ENCODE measurements at places on chromosomes 16 and 17. TPM values are rescaled to one million over a fixed set of nuclear protein-coding genes. Genes with fewer than 3 reads are reported as not detected.

ZNF385C gene
- not detected for total RNA-seq

CA5A gene
- total RNA-seq = not detected

CDH11 gene
- 931 TPM for total RNA-seq

NPIPB8 gene
- not detected for total RNA-seq

KRT36 gene
- not detected for total RNA-seq

PPP1R27 gene
- not detected for total RNA-seq

KRTAP4-1 gene
- not detected for total RNA-seq

UMOD gene
- not detected for total RNA-seq

CPPED1 gene
- 38.4 TPM for total RNA-seq

RNF157 gene
- total RNA-seq = 4.0 TPM

IRF8 gene
- total RNA-seq = not detected

DNA sequence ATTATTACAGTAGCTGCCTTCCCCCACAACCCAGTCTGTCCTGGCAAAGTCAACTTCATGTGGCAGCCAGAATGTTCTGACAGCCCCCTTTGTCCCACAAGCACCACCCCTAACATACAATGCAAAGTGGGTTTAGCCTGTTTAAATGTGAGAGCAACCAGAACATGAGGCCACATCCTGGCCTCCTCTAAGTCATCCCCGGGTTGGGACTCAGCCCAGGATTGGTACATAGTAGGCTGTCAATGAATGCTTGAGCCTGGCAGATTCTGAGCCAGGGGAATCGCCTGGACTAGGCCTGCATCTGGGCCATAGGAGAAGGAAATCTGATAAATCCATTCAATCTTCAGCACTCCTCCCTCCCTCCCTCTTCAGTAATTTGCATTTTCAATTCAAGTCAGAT, 4.3 kb upstream of the ITGA3 start:
- peak; percentile 43 for DNase-seq

DNA sequence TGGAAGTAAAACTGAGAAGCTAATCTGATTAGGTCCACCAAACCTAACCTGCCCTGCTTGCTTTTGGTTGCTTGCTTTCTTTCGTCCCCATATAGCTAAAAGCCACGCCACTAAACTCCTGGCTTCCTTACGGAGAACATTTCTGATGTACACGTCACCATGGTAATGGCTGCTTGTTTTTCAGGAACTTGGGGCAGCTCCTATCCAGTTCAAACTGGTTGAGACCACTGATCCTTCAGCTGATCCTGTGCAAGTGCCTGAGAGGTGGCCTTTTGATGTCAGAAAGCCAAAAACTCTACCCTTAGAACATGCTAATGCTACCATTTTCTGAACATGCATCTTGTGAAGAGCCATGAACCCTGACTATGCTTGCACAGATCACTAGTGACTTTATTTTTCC, 14.4 kb upstream of the DHRS7C start:
- no peak for DNase-seq

DNA sequence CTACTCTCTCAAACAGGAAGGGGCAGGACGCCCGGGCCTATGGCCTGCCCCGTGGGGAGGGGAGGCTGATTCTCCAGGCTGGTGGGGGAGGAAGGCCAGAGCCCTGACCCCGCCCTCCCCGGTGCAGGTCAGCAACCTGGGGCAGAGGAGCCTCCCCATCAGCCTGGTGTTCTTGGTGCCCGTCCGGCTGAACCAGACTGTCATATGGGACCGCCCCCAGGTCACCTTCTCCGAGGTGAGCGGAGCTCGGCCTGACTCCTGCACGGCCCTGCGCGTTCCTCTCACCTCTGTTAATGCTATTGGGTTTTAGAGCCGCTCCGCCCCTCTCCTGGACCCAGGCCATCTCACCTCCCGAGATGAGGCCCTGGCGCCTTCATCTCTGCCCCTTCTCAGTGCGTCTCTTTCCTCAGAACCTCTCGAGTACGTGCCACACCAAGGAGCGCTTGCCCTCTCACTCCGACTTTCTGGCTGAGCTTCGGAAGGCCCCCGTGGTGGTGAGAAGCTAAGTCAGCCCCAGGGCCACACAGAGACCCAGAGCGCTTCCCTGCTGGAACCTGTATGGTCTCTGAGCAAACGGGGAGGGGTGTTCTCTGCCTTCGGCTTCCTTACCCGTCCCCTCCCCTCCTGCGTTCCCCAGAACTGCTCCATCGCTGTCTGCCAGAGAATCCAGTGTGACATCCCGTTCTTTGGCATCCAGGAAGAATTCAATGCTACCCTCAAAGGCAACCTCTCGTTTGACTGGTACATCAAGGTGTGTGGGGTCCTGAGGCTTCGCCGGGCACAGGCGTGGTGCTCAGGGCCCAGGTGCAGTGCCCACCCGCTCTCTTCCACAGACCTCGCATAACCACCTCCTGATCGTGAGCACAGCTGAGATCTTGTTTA, 25.1 kb upstream of the ITGAX start:
- no peak for DNase-seq

DNA sequence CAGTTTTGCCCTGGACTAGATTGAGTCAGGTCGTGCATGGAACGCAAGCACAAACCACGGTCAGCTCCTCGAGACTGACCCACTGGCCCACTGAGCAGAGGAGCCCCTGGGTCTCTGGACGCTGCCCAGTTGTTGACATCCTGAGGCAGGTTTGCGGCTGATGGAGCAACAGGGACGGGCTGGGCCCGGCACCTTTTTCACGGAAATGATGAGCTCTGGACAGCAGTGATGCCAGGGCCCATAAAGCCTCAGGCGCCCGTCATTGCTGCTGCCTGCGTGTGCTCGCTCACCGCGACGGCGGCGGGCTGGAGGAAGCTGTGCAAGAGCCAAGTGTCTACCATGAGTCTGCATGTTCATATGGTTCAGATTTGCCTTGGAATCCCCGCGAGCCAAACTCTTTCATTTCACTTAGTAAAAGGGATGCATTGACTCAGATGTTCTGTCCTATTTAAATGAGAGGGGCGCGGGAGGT, 30.8 kb upstream of the CRISPLD2 start:
- peak; percentile 99 for DNase-seq

DNA sequence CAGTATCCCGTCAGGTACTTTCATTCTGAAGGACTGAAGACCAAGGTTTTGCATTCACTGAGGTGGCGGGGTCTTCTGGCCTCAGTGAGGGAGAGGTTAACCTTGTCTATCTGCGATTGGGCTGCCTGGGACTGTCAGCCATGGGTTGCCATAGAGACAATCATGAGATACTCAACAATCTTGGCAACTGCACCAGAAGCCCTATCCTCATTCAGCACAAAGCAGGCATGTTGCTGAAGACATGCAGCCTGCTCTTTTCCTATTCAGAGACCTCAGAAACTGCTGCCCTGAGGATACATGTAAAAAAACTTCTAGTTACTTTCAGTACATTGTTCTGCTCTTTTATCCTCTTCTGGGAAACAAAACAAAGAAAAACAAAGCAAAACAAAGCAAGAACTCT, 146.3 kb upstream of the PIRT start:
- no peak for DNase-seq

GRCh38 chr17:44496815-44497214, 6.4 kb downstream of the GPATCH8 start:
- DNase-seq = peak; percentile 12

DNA sequence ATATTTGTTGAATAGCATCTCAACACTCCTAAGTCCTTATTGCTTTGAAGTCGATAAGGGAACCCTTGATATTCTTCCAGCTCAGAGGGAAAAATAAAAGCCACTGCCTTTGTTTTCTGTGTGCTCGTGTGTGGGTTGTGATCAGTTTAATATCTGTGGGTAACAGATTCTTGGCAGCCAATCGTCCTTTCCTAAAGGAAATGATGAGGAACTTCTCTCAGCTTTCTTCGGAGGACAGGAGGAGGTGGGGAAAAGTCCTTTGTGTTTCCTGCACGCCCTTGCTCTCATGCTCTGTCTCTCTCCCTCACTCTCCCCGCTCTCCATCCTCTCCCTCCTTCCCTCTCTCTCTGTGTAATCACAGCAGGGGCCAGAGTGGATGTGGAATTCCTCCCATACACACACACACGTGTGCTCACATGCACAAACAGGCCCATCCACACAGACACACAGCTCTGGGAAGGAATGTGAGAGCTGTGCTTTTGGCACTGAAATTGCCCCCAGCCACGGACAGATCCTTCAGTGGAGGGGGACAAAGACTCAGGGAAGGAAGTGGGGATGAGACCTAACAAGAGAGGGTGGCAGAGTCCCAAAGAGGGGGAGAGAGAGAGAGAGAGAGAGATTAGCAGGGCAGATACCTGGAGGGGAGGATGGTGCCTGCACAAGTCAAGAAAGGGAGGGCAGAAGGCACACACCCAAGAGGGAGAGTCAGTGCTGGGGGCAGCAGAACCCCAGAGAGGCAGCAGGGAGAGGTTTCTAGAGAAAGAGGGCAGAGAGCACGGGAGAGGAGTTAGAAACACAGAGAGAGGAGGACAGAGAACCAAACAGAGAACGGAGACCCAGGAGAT, 83.5 kb upstream of the PLCG2 start:
- no peak for DNase-seq

DNA sequence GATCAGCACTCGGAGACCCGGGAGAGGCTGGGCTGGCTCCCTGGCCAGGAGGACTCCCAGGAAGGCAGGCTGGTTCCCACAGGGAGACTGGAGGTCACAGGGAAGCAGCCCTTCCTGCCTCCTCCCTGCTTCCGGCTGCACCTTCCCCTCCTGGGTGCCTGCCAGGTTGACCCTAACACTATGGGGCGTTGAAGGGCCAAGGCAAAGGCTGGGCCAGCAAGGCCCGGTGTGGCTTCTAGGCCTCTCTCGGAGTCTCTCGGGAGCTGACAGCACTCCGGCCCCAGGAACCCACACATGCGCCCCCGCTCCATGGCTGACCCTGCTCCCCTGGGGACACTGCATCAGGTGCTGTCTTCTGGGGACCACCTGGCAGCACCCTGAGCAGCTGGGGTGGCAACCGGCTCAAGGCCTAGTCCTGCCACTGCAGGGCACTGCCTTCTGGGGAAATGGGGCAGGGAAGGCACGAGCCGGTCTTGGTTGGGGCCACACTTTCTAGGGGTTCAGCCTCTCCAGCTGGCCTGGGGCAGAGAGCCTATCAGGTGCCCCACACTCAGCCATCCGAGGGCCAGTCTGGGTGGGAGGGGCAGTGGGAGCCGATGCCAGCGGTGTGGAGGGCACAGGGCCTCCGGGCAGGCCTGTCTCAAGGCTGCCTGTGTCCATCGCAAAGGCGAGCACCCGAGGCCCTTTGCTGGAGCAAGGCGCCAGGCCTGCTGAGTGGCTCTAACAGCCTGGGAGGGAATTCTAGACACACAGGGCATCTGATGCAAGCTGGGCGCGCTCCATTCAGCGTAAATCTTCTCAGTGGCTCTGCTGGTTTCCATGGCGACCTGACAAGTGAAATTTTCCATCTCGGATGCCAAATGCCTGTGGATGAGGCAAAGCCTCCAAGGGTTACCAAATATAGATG, 5.6 kb upstream of the MTSS2 start:
- DNase-seq = peak; percentile 100

GRCh38 chr17:8300627-8301242, 5.5 kb upstream of the SLC25A35 start:
- peak; percentile 82 for DNase-seq

DNA sequence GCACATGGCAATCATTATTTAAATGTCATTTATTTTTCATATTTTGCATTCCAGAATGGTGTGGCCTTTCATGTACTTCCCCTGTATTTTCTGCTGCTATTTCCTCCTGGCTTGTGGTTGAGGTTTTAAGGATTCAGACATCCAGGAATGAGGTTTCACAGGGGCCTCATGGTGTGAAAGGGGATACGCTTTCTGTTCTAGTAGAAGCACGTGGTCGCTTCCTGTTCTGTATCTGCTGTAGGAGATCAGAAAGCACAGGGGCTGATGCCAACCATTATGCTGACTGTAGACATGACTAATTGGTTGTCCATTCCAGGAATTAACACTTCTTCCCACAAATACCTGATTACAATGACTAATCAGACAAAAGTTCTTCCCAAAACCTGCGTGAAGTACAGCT, 405.9 kb downstream of the SHISA9 start:
- peak; percentile 11 for DNase-seq

DNA sequence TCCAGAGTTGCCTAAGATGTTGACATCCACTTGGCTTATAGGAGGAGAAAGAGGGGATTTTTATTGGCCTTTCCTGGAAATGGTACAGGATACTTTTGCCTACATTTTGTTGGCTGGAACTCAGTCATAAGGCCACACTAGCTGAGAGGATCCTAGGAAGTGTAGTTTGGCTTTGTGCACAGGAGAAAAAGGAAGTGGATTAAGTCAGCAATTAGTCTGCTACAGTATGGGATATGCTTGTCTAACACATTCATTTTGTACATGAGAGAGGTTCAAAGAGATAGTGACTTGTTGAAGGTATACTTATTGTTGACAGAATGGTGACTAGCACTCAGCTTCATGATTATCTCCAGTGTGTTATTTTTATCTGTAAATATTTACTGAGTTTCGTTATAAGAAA, 10.3 kb downstream of the UTP18 start:
- no peak for DNase-seq

DNA sequence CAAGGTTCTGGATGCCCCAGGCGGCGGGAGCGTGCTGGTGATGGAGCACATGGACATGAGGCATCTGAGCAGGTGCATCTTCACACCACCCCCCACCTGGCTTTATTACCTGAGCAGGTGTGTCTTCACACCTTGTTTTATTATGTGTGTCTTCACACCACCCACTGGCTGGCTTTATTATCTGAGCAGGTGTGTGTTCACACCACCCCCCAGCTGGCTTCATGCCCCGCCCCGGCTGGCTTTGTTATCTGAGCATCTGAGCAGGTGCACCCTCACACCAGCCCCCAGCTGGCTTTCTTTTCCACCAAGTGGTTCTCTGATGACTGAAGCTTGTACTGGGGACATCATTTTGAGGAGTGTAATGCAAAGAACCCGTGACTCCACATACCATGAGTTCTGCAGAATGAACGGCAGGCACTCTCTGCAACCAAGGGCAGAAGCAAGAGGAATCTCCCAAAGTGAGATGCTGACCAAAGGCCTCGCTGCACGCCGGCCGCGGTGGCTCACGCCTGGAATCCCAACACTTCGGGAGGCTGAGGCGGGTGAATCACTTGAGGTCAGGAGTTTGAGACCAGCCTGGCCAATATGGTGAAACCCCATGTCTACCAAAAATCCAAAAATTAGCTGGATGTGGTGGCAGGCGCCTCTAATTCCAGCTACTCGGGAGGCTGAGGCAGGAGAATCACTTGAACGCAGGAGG, 2.6 kb downstream of the FN3KRP start:
- DNase-seq = no peak

GRCh38 chr17:2980211-2980903, 83.0 kb downstream of the OR1D5 start:
- DNase-seq = no peak

DNA sequence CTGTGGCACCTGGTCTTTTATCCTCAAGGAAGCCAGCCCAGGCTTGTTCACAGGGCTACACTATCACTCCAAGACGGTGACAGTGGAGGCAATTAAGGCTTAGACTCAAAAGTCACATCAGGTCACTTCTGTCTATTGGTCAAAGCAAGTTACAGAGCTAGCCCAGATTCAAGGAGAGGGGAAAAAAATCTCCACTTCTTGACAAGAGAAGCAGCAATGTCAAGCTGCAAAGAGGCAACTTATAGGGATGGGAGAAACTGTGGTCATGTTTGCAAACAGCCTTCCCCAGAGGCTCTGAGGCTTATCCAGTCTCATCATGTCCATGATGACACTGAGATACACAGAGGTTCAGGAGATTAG, 31.6 kb downstream of the SERPINF1 start:
- DNase-seq = peak; percentile 25
